ENCODE measurements at places on chromosomes 12 and 14. TPM values are rescaled to one million over a fixed set of nuclear protein-coding genes. Genes with fewer than 3 reads are reported as not detected.

KERA gene
- not detected for polyA plus RNA-seq

PTGR2 gene
- polyA plus RNA-seq, result 10.5 TPM

GRCh38 chr12:89663577-89664357 is 44.9 kb downstream of the ATP2B1 start:
- no peak for DNase-seq

TSHR gene
- 0.31 TPM for polyA plus RNA-seq

DNA sequence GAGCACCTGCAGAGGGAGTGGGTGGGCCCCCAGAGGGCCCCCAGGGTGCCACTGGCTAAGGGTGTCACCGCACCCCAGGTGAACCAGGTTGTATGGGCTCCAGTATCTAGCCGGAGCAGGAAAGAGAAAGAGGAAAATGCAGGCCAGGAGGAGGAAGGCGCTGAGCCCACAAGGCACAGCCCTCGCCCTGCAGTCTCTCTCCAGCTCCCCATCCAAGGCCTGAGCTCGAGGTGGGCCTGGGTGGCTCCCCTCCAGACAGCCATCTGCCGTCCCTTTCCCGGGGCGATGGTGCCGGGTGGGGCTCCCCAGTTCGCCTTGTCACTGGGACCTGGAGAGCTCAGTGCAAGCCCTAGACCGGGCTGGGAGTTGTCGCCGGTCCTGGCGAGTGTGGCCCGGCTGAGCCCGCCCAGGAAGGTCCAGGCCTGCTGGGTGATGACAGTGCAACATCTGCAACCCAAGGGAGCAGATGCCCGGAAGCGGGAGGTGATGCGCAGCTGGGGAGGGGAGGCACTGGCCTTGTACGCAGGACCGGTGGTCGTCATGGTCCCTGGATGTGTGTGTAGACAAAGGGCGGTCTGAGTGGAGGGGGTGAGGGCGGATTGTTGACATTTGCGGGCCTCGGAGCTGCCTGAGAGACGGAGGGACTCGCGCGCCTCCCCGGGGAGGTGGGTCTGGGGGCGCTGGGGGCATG is 716 bp downstream of the TMEM179 start:
- peak; percentile 83 for DNase-seq

DNA sequence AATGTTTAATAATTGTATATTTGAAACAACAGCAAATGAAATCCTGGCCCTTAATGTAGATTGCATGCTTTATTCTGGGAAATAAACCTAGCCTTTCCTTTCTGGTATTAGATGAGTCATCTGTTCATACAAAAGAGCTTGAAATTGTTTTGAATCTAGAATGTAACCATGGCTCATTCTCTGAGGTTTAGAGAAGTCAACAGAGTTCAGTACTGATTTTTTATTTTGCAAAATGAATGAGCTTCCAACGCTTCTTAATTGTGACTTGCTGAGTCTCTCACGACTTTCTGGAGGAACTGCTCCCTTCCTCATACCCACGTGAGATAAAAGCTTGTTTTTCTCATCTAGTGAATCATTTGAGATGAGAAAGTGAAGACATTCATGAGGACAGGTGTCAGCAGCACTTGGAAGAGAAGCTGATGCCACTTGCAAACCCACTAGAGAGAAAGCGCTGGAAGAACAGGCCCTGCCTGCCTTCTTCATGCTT is 509.6 kb downstream of the VRK1 start:
- no peak for DNase-seq

BTG1 gene
- 72.6 TPM for polyA plus RNA-seq

GRCh38 chr14:94936901-94937685 is 167.2 kb upstream of the GSC start:
- DNase-seq, result no peak

GRCh38 chr12:2876431-2877046 is 435 bp downstream of the FOXM1 start:
- no peak for DNase-seq

DNA sequence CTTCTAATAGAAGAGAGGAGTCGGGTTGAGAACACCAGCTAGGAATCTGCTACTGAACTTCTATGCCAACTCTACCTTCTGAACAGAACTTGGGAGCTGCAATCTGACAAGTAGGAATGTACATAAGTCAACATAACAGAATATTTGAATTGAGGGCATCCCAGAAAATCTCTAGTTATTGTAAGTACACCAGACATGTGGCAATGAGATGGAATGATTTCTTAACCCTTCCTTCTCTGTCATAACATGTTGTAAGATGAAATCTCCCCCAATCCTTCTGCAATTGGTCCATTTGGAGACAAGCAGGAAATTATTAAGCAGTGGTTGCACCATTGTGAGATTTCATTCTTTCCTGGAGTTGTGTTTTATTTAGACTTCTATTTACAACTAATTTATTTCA is 68.7 kb upstream of the TMPO start:
- no peak for DNase-seq

GRCh38 chr12:33427071-33427470 is 12.5 kb downstream of the SYT10 start:
- no peak for DNase-seq

DNA sequence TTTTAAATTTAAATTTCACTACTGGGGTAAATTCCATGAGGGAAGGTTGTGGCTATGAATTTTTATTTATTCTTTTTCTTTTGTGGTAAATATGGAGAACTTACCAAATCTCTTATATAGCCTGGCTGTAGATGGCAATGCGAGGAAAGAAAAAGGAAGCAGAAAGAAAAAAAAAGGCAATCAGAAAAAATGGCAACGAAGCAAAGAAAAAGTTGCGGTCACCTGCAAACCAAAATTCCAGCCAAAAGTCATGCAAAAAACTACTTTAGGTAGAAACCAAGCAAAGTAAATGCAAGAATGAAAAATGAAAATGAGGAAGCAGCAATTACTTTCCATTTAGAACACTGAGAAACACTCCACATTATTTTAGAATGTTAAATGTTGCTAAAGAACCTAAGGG is 69.5 kb upstream of the GNPNAT1 start:
- no peak for DNase-seq

NYNRIN gene
- polyA plus RNA-seq, result 6.4 TPM

DNA sequence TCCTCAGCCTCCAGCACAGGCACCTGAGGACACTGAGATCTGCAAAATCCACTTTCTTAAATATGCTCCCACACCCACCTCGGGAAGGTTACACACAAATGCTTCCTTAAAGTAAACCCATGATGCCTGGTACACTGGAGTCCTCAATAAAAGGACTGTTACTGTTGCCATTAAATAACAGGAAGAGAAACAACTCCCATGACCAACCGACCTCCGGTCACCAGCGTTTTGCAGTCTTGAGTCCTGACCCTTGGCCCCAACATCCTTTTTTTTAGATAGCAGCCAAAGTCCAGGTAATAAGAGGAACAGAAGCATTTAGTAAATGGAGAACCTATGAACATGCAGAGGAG is 42.4 kb downstream of the ITPK1 start:
- DNase-seq, result no peak

HAL gene
- polyA plus RNA-seq, result not detected

GRCh38 chr12:94100990-94101737 is 47.2 kb upstream of the PLXNC1 start:
- DNase-seq, result peak; percentile 88

DNA sequence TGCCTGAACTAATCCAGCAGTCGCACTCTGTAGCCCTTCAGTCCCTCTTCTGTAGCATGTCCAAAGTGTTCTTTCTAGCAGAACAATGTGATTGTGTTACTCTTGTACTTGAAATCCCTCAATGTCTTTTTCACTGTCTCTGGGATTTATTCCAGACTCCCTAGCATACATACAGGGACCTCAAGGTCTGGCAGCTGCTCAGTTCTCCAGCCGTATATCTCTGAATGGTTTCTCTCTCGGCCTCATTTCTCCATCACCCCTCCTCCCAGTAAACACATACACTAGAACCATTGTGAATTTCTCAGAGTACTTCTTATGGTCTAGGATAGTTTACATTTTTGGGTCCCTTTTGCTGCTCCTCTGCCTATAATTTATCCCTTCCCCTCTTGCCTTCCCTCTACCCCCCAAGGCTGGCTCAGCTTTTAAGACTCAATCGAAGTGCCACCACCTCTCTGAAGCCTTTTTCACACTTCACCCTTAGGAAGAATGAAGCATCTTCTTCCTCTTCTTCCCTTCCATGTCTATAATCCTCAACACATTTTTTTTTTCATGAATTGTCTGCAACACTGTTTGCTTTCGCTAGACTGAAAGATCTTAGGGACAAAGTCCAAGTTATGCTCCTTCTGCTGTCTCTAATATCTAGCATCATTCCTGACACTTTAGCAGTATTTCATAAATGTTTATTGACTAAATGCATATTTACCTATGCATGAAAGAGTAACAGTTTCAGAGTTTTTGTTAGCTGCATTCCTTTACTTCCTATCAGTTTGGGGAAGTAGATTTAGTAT is 446.1 kb downstream of the ZFP36L1 start:
- no peak for DNase-seq

PTGER2 gene
- not detected for polyA plus RNA-seq

- no peak for DNase-seq
These were observed 41.4 kb downstream of the PTPRQ start for GRCh38 chr12:80485222-80485987.

STAT6 gene
- 8.8 TPM for polyA plus RNA-seq

- no peak for DNase-seq
These were observed 11.3 kb downstream of the AMN start for GRCh38 chr14:102933618-102934231.

SLC39A5 gene
- not detected for polyA plus RNA-seq

SERPINA9 gene
- polyA plus RNA-seq, result not detected

DNA sequence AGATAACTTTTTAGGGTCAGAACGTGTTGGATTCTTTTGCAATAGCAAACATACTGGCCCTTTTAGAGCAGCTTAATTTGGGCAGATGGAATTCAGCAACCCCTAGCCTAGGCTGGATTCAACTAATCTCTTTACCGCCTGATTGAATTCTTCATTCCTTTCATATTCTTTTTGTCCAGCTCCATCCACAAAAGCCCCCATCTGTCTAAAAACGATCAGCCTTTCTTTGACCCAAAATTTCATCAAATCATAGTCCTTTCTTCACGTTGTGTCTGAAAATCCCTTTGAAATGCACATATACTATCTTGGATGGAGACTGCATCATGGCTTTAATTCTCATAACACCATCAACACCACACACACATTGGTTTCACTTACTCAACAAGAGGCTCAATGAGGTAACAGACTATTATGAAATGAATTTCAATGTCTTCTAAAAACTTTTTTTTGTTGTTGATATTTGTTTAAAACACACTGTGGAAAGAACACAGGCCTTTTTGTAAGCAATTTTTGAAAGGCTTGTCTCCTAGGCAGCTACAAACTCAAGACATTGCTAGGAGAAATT is 128.0 kb upstream of the EEA1 start:
- peak; percentile 61 for DNase-seq

- DNase-seq, result no peak
These were observed 22.6 kb downstream of the KCNA5 start for GRCh38 chr12:5066251-5066650.

MYO1H gene
- polyA plus RNA-seq, result 0.24 TPM

DNA sequence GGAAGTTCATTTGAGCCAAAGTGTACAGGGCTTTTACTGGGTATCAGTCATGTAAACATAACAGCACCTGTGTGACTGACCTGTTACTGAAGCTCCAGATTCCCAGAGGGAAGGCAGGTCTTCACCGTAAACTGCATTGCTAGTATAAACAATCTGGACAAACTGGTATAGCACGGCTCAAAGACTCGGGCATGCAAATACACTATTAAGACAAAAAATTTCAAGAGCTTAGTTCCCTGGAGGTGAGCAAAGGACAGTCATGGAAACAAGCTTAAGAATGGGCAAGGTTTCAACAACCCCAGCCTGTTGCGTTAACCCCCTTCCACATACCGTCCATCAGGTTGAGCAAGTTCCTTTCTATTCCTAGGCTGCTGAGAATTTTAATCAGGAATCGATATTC is 9.4 kb downstream of the PARP11 start:
- no peak for DNase-seq

JDP2 gene
- polyA plus RNA-seq, result 12.2 TPM

- no peak for DNase-seq
These were observed 74.9 kb downstream of the PCNX1 start for GRCh38 chr14:70982200-70982599.

- no peak for DNase-seq
These were observed 39.9 kb downstream of the MAX start for GRCh38 chr14:65062096-65063075.

HECTD4 gene
- 43.0 TPM for polyA plus RNA-seq

GRCh38 chr14:53183611-53184010 is 30.5 kb upstream of the DDHD1 start:
- DNase-seq, result no peak

DNA sequence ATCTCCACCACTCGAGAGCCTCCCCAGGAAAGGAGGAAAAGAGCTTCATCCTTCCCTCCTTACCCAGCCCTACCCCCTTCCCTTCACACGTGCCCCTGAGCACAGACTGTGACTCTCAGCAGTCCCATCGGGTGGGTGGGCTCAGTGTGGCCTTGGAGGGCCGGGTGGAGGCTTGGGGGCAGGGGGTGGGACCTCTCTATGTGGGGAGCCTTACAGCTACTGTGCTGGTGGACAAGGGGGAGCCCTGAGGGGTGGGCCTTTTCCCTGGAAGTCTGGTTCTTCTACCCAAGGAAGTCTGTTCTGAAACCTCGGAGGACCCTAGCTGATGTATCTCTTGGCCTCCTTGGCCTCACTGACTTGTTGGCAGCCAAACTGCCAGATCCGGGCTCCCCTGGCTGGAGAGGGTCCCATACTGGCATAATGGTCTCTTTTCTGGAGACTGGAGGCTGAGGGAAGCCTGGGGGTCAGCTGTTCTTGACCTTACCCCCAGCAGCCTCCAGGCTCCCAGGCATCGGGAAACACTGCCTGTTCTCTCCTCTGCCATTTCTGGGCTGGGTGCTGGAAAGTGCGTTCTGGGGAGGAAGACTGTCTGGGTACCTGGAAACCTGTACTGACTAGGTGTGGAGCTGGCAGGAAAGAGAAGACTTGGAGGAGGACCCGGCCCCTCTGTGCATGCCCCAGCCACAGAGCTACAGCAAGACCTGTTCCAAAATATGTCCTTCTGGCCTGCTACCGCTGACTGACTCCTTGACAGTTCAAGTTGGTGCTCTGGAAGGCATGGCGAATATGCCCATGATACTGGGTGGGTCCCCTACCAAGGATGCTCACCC is 7.6 kb downstream of the VASH1 start:
- no peak for DNase-seq

ZDHHC17 gene
- 6.0 TPM for polyA plus RNA-seq

GRCh38 chr14:73242357-73242901 is 5.1 kb downstream of the PAPLN start:
- DNase-seq, result no peak

DNA sequence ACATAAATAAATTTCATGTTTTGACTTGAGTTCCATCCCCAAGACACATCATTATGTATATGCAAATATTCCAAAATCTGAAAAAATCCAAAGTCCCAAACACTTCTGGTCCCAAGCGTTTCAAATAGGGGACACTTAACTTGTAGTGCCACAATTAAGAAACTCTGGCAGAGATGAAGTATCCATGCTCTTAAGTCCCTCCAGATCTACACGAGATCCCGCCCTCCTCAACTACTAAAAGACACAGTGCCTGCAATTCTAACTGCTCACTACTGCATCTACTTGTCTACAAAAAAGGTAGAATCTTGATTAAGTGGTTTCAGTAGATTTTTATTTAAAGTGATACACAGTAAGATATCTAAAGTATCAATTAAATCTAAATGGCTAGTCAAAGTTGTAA is 97.0 kb downstream of the MED13L start:
- DNase-seq, result no peak

RHOJ gene
- 11.1 TPM for polyA plus RNA-seq

GRCh38 chr12:127277882-127278281 is 989.1 kb upstream of the TMEM132C start:
- no peak for DNase-seq

All from brain (organoid and tissue), 16 donors.